Esophagus squamous epithelium (tissue), 5 donors: ENCODE measurements at places on chromosomes 4 and X. TPM values are rescaled to one million over a fixed set of nuclear protein-coding genes. Genes with fewer than 3 reads are reported as not detected.

- H3K36me3 ChIP-seq: peaks cover 34% of the 10 kb centered on the region
- H3K27ac ChIP-seq: no peak overlapping the region
- no peaks in the 10 kb centered on the region for H3K27me3 ChIP-seq
- DNase-seq: no peak
- no peak overlapping the region for H3K4me3 ChIP-seq
These were observed 6.8 kb downstream of the HNRNPDL start for GRCh38 chr4:82423245-82424054.

GRCh38 chr4:162111078-162111477, 52.7 kb downstream of the FSTL5 start:
- H3K36me3 ChIP-seq: no peaks in the 10 kb centered on the region
- DNase-seq: no peak
- H3K4me3 ChIP-seq: no peak overlapping the region
- no peak overlapping the region for H3K27ac ChIP-seq
- no peaks in the 10 kb centered on the region for H3K27me3 ChIP-seq

- H3K4me3 ChIP-seq: no peak overlapping the region
- H3K36me3 ChIP-seq: no peaks in the 10 kb centered on the region
- H3K27ac ChIP-seq: no peak overlapping the region
- H3K4me1 ChIP-seq: no peaks in the 10 kb centered on the region
- DNase-seq: no peak
These were observed 49.4 kb upstream of the CAMK2D start for GRCh38 chr4:113810906-113811305.

DNA sequence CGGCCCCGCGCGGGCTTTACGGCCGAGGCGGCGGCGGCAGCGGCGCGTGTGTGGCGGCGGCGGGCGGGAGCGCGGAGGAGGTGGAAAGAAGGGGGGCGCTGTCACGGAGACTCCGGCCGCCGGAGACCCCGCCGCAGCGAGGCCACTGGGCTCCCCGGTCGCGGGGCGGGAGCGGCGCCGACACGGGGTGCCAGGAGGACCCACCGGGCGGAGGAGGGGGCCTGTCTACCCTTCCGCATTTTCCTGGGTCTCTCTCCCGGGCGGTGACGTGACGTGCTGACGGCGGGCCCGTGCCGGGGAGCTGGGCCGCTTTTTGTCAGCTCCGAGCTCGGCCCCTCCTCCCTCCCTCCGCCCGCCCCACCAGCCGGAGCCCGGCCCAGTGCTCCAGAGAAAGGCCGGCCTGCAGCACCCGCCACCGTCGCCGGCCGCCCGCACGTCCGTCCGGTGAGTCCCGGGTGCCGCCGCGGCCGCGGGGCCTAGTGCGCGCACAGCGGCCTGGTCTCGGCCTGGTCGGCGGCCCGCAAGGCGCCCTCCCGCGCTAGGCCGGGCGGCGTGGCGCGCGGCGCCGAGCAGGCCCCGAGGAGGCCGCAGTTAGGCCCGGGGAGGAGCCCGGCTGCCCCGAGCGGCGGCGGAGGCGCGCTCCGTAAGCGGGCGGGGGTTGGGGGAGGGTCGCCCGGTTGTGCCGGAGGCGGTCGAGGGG, at the start of gene ZFX:
ZFX (plus strand) TSS at position 379 of the 700 bp plus-strand sequence. CDS start 23,014 bp downstream, outside the sequence.
- H3K27me3 ChIP-seq: no peaks in the 10 kb centered on the region
- no peaks in the 10 kb centered on the region for H3K36me3 ChIP-seq
- peak within 1 kb of the TSS; percentile 94 for H3K27ac ChIP-seq
- peaks cover 50% of the 10 kb centered on the region for H3K4me1 ChIP-seq
- H3K4me3 ChIP-seq: peak within 1 kb of the TSS; percentile 52

DNA sequence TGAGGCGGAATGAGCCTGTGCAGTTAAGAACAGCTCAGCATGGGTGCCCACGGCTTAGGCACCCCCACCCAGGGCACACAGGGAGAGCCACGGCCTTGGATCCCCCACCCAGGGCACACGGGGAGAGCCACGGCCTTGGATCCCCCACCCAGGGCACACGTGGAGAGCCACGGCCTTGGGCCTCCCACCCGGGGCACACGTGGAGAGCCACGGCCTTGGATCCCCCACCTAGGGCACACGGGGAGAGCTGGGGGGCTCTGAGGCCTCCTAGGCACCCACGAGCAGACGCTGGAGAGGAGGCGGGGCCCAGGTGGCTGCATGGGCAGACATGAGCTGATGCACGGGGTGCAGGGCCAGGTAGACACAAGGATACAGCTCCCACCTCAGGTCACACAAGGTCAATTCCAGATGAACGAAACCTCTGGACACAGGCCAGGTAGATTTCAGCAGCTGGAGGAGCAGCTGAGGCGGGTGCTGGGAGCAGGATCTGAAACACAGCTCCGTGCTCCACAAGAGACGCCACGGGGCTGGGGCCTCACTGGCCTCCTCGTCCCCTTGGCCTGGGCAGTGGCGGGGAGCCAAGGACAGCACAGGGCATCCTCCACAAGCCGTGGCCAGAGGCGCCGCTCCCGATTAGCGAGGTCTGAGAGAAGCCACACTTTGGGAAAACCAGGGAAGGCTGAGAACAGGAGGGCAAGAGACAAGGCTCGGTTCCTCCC, 30.8 kb downstream of the GAK start:
- no peak for DNase-seq
- H3K4me3 ChIP-seq: no peak overlapping the region
- H3K36me3 ChIP-seq: peaks cover 98% of the 10 kb centered on the region
- no peaks in the 10 kb centered on the region for H3K27me3 ChIP-seq
- no peak overlapping the region for H3K27ac ChIP-seq
- no peaks in the 10 kb centered on the region for H3K4me1 ChIP-seq

DNA sequence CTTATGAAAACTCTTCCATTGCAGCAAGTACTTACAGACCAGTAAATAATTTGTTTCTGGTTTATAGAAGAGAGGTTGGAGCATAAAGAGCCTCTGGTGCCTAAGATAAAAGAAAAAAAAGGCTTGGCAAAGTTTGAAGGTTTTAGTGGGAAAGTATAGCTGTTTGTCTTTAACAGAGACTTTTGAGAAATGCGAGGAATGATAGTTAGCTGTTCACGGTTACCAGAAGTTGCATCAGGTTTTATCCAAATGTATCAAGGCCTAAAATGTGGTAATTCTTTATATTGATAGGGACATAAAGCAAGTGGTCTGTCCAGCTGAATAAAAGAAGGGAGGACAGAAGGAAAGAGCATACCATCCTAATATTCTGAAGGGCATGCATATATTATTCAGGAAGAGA, 29.3 kb downstream of the RAP1GDS1 start:
- no peaks in the 10 kb centered on the region for H3K36me3 ChIP-seq
- H3K27me3 ChIP-seq: no peaks in the 10 kb centered on the region
- no peak for DNase-seq
- H3K27ac ChIP-seq: no peak overlapping the region
- no peaks in the 10 kb centered on the region for H3K4me1 ChIP-seq

DNA sequence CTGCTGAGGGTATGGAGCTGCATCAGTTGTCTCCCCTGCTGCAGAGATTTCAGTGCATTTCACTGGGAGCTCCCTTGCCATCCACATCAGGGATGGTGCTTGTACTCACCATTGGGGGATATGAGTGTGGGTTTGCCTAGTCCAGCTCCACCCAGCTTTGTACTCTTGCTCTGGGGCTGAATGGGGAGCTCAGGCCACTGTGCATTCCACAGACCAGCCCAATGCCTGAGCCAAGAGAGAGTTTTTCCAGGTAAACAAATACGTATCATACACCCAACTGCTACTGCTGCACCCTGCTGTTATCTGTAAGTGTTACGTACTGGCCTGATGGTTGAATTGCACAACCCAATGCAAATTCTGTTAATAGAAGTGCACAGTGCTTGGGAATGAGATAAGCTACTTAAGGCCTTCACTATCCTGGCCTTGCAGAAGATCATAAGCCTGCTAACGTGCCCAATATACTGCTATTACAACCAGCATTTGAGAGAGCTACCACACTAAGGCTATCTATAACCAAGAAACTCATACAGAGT, 205.0 kb upstream of the DMD start:
- DNase-seq: no peak
- no peaks in the 10 kb centered on the region for H3K36me3 ChIP-seq
- no peaks in the 10 kb centered on the region for H3K27me3 ChIP-seq
- H3K4me1 ChIP-seq: no peaks in the 10 kb centered on the region

DNA sequence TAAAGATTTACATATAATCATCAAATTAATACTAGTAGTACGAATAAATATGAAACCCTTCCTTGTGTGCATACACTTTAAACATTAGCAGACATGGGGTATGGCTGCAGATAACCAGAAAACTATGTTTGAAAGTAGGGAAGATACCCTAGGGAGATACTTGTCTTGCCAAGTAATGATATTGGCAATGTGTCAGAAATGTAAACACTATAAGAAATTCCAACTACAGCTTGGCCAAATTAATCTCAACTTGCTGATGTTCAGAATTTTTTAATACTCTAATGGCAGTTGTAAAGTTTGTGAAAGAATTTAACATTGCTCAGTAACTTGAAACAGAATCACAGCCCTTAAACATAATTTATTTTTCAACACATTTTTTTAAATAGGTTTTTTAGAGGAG, 27.4 kb upstream of the HPGD start:
- no peaks in the 10 kb centered on the region for H3K27me3 ChIP-seq
- no peak for DNase-seq
- no peak overlapping the region for H3K27ac ChIP-seq
- H3K4me1 ChIP-seq: no peaks in the 10 kb centered on the region

- H3K4me3 ChIP-seq: peak overlapping the region; percentile 28
- H3K36me3 ChIP-seq: no peaks in the 10 kb centered on the region
- no peak for DNase-seq
- no peaks in the 10 kb centered on the region for H3K4me1 ChIP-seq
- no peaks in the 10 kb centered on the region for H3K27me3 ChIP-seq
- no peak overlapping the region for H3K27ac ChIP-seq
These were observed 85.7 kb upstream of the TENT5D start for GRCh38 chrX:80334583-80334982.

DNA sequence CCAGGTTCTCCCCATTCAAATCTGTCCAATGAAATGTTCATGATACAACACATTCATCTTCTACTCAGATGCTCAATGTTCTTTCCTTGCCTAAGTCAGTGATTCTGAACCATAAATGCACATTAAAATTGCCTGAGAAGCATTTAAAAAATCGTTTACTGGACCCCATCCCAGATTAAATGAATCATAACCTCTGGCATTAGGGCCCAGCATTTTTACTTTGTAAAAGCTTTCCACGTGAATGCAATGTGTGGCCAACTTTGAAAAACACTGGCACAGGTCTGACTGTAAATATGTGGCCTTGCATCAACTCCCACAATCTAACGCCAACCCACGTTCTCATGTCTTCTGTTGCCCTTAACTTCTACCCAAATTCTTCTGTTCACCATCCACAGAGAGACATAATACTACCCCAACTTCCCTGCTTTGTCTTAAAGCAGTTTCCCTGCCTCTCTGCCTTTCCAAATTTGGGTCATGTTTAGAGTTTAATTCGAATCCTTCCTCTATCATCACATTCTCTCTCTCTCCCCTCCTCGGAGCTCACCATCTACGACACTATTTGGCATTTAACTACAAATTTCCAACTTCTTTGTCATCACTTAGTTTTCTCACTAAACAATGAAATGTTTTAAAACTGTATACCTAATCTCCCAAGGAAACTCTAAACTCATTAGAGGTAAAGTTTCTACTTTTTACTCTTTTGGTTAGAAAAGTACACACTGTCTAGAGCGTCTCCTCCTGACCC, 78.7 kb downstream of the PRKG2 start:
- H3K36me3 ChIP-seq: no peaks in the 10 kb centered on the region
- no peak for DNase-seq
- no peaks in the 10 kb centered on the region for H3K27me3 ChIP-seq
- no peak overlapping the region for H3K4me3 ChIP-seq
- H3K27ac ChIP-seq: no peak overlapping the region

- H3K27ac ChIP-seq: no peak overlapping the region
- no peaks in the 10 kb centered on the region for H3K36me3 ChIP-seq
- no peak overlapping the region for H3K4me3 ChIP-seq
- H3K4me1 ChIP-seq: no peaks in the 10 kb centered on the region
These were observed 25.9 kb upstream of the PASD1 start for GRCh38 chrX:151537572-151537971.

DNA sequence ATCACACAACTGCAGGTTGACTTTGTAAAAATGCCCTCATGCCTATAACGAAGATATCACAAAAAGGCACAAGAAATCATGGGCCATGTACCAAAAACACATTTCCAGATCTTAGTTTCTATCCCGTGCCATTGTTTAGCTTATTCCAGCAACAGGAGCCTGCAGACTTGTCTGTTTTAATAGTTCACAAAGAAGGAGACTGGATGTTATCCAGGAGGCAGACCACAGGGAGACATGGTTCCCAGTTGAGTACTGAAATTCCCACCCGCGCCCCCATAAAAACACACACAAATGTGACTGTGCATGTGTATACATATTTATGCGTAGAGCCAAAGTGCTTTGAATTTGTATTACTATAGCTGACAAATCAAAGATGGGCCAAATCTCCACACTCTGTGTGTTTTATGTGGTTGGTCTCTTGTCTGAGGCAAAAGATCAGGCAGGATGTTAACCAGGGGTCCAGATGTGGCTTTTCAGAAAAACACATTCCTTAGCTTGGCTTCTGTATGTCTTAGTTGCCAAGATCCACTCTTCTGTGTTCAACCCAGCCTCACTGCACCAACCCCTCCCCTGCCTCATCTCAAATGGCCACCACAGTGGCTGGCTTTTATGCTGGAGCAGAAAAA, 469.2 kb upstream of the DIPK2B start:
- no peak overlapping the region for H3K27ac ChIP-seq
- no peaks in the 10 kb centered on the region for H3K36me3 ChIP-seq
- H3K27me3 ChIP-seq: no peaks in the 10 kb centered on the region
- no peak for DNase-seq
- H3K4me3 ChIP-seq: no peak overlapping the region

GRCh38 chrX:154719132-154719675, 31.7 kb downstream of the GAB3 start:
- H3K4me1 ChIP-seq: peaks cover 15% of the 10 kb centered on the region
- H3K4me3 ChIP-seq: no peak overlapping the region
- no peak overlapping the region for H3K27ac ChIP-seq
- H3K27me3 ChIP-seq: no peaks in the 10 kb centered on the region
- DNase-seq: no peak

DNA sequence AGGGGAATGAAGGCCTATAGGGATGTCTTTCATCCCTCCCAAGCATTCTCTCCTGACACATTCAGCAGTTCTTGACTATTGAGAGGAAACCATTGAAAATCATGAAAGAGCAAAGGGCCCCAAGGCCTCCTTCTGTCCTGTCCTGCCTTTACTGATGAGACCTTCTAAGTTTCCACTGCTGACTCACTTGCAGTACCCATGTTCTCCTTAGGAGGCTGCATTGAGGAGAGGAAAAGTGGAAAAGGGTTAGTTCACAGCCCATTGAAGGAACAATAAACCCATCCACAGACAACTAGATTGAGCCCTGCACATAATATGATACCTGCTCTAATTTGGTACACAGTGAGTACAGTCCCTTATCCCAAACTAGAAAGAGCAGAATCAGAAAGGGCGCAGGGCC, 115.1 kb upstream of the PNPLA4 start:
- H3K4me1 ChIP-seq: no peaks in the 10 kb centered on the region
- no peak overlapping the region for H3K4me3 ChIP-seq
- DNase-seq: no peak
- H3K27me3 ChIP-seq: no peaks in the 10 kb centered on the region
- no peak overlapping the region for H3K27ac ChIP-seq
- H3K36me3 ChIP-seq: no peaks in the 10 kb centered on the region

GRCh38 chr4:99921174-99921573, 25.2 kb downstream of the DNAJB14 start:
- DNase-seq: no peak
- no peak overlapping the region for H3K4me3 ChIP-seq
- peaks cover 4% of the 10 kb centered on the region for H3K36me3 ChIP-seq
- H3K27ac ChIP-seq: no peak overlapping the region
- no peaks in the 10 kb centered on the region for H3K4me1 ChIP-seq
- H3K27me3 ChIP-seq: no peaks in the 10 kb centered on the region

Gene WDR17
- 1.3 TPM for total RNA-seq

Gene STATH
- total RNA-seq: not detected

Gene P2RY8
- total RNA-seq: 1.3 TPM

Gene PDE5A
- 1.9 TPM for total RNA-seq

Gene FAM47A
- total RNA-seq: not detected
